ENCODE measurements at places on chromosomes 2 and 18. TPM values are rescaled to one million over a fixed set of nuclear protein-coding genes. Genes with fewer than 3 reads are reported as not detected.

The STEAP3 gene
- 1.1 TPM for total RNA-seq

The CD302 gene
- 51.8 TPM for total RNA-seq

The MYO5B gene
- total RNA-seq: 8.8 TPM

The IWS1 gene
- total RNA-seq: 38.9 TPM

The FRZB gene
- 3.7 TPM for total RNA-seq

The MYOM1 gene
- 41.9 TPM for total RNA-seq

The SERPINB12 gene
- not detected for total RNA-seq

The LHCGR gene
- total RNA-seq: 5.6 TPM

The KIAA2012 gene
- 0.16 TPM for total RNA-seq

The MERTK gene
- total RNA-seq: 17.6 TPM

The CENPA gene
- total RNA-seq: 6.1 TPM

Data from urinary bladder (tissue), 4 donors.